ENCODE measurements at places on chromosomes 16 and 17. TPM values are rescaled to one million over a fixed set of nuclear protein-coding genes. Genes with fewer than 3 reads are reported as not detected.

NPIPA8 gene
- total RNA-seq, result 0.31 TPM

FZD2 gene
- total RNA-seq, result 35.0 TPM

CCDC47 gene
- 147 TPM for total RNA-seq

RPGRIP1L gene
- 11.2 TPM for total RNA-seq

RUNDC3A gene
- total RNA-seq, result 0.54 TPM

KRT40 gene
- total RNA-seq, result not detected

OMG gene
- total RNA-seq, result not detected

ALOXE3 gene
- total RNA-seq, result 8.8 TPM

PRMT7 gene
- 27.5 TPM for total RNA-seq

ATP2A3 gene
- 4.6 TPM for total RNA-seq

KRTAP4-1 gene
- 0.25 TPM for total RNA-seq

GJD3 gene
- 0.87 TPM for total RNA-seq

SLC5A10 gene
- 0.18 TPM for total RNA-seq

SLC6A2 gene
- total RNA-seq, result not detected

ACE gene
- 0.92 TPM for total RNA-seq

HSD17B1 gene
- 1.1 TPM for total RNA-seq

JPT2 gene
- 163 TPM for total RNA-seq

HS3ST3A1 gene
- total RNA-seq, result not detected

SLC16A5 gene
- total RNA-seq, result 30.9 TPM

PIPOX gene
- total RNA-seq, result 0.21 TPM

KRT36 gene
- total RNA-seq, result not detected

XYLT1 gene
- 0.67 TPM for total RNA-seq

NLRC5 gene
- total RNA-seq, result 4.6 TPM

TGFB1I1 gene
- 47.7 TPM for total RNA-seq

PTX4 gene
- not detected for total RNA-seq

CD300A gene
- not detected for total RNA-seq

RHBDL3 gene
- 4.6 TPM for total RNA-seq

AATK gene
- 0.34 TPM for total RNA-seq

TEX14 gene
- 0.06 TPM for total RNA-seq

NUDT16L1 gene
- 24.7 TPM for total RNA-seq

SHISA9 gene
- total RNA-seq, result not detected

CACNG4 gene
- total RNA-seq, result 13.0 TPM

ITGAD gene
- not detected for total RNA-seq

GPR142 gene
- not detected for total RNA-seq

KIF1C gene
- 100 TPM for total RNA-seq

KRT222 gene
- 0.30 TPM for total RNA-seq

KIF19 gene
- total RNA-seq, result not detected

HOXB9 gene
- 8.5 TPM for total RNA-seq

NPIPB13 gene
- total RNA-seq, result 0.81 TPM

EFCAB3 gene
- not detected for total RNA-seq

SRCIN1 gene
- 2.9 TPM for total RNA-seq

SEZ6 gene
- not detected for total RNA-seq

SPATA32 gene
- total RNA-seq, result 0.13 TPM

ITGA2B gene
- total RNA-seq, result 1.7 TPM

GLTPD2 gene
- not detected for total RNA-seq

BANP gene
- 16.1 TPM for total RNA-seq

ITGAE gene
- total RNA-seq, result 105 TPM

CCL14 gene
- not detected for total RNA-seq

VTN gene
- total RNA-seq, result 16.0 TPM

NLRC3 gene
- total RNA-seq, result 0.01 TPM

DRC3 gene
- total RNA-seq, result 2.8 TPM

PRAC1 gene
- total RNA-seq, result not detected

RASD1 gene
- 0.63 TPM for total RNA-seq

CNGB1 gene
- 0.07 TPM for total RNA-seq

ZNF267 gene
- 11.0 TPM for total RNA-seq

SPAG9 gene
- total RNA-seq, result 95.8 TPM

PYY gene
- total RNA-seq, result not detected

WNT9B gene
- total RNA-seq, result not detected

FOXN1 gene
- total RNA-seq, result not detected
